ENCODE measurements at places on chromosomes 1 and 21. TPM values are rescaled to one million over a fixed set of nuclear protein-coding genes. Genes with fewer than 3 reads are reported as not detected.

KAZN gene
- 1.1 TPM for total RNA-seq

OR6N1 gene
- not detected for total RNA-seq

TRIM46 gene
- 15.2 TPM for total RNA-seq

NUF2 gene
- total RNA-seq: 89.1 TPM

TSPAN1 gene
- total RNA-seq: not detected

ZNF683 gene
- not detected for total RNA-seq

Data from activated naive CD4-positive, alpha-beta T cell treated with anti-CD3 and anti-CD28 coated beads, Interleukin-2, amount 50 U/mL, for 72 hours (primary cell).